ENCODE measurements at places on chromosomes 2 and 18. TPM values are rescaled to one million over a fixed set of nuclear protein-coding genes. Genes with fewer than 3 reads are reported as not detected.

GRCh38 chr2:170530284-170530745 is 184.8 kb upstream of the SP5 start:
- DNase-seq, result peak; percentile 74

DNA sequence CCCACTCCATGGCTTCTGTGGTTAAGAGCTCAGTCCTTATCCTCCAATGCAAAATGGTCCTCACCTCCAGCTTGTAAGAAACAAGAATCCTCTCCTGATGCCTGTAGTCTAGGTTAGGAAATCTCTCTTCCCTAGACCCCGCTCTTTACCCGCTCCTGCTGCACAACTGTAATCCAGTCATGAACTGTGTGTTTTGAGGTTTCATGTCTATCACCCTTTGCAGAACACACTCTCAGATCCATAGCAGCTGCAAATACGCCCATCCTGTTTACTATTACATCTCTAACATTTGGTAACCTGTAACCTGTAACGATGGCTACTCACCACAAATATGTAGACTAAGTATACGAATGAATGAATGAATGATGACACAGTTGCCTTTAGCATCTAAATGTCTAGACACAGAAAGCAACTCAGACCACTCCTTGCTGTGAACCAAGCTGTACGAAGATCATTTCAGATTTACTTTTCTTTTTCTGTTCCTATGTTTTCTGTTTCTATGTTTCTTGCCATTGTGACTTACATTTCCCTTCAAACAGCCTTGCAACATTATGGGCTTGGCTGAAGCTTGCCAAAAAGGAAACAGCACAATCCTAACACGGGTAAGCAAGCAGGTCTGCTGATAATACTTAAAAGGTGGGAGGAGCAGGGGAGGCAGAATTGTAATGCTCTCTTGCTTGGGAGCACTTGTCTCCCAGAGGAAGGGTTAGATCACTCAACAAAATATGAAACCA is 53.7 kb downstream of the EPHA4 start:
- DNase-seq, result peak; percentile 81

DNA sequence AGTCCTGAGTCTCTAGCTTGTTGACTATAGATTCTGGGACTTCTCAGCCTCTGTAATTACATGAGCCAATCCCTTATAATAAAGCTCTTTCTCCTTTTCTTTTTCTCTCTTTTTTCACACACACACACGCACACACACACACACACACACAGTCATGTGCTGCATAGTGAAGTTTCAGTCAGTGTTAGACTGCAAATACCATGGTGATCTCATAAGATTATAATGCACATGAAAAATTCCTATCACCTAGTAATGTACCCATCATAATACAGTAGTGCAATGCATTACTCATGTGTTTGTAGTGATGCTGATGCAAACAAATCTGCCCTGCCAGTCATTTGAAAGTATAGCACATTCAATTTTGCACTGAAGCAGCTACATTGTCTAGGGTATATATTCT is 558.2 kb downstream of the SUCLG1 start:
- DNase-seq, result peak; percentile 54

DNA sequence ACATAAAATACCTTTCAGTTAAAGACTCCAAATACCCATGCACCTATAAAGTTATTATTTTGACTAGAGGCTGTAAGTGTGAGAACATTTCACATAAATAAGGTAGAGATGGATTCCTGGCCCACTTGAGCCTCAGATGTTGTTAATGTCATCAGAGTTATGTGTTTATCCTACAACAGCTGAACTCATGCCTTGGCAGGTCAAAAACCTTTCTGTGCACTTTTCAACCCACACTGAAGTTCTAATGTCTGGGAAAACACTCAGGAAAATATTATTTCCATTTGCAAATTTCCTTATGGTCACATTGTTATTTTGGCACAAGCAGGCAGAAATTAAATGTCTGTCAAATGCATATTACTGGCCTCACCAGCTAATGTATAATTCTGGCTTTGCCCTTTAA is 209.2 kb downstream of the LNPK start:
- no peak for DNase-seq

DNA sequence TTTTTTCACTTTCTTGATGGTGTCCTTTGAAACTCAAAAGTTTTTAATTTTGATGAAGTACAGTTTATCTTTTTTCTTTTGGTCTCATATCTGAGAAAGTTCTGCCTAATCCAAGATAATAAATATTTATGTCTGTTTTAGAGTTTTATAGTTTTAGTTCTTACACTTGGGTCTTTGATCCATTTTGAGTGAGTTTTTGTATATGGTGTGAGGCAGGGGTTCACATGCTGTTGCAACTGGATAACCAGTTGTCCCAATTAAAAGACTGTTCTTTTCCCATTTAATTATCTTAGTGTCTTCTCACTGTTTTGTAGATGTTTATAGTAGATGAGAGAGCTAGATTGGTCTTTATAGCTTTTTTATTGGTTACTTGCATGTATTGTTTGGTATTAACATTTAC is 43.6 kb downstream of the TET3 start:
- DNase-seq, result no peak

- DNase-seq, result peak; percentile 67
These were observed 244.5 kb upstream of the ID2 start for GRCh38 chr2:8437228-8437948.

Gene ADI1
- 89.8 TPM for total RNA-seq

Gene RESP18
- not detected for total RNA-seq

Gene PROKR1
- 0.12 TPM for total RNA-seq

Gene RNF181
- total RNA-seq, result 170 TPM

Gene EPB41L3
- total RNA-seq, result 39.5 TPM

Gene SESTD1
- 21.3 TPM for total RNA-seq
